Kidney epithelial cell (primary cell): ENCODE measurements at places on chromosomes 11 and 22.

GRCh38 chr11:61730240-61730994 lies 22.0 kb upstream of the MYRF start:
- no peak for DNase-seq

- peak; percentile 52 for DNase-seq
Measured at GRCh38 chr11:5600374-5600851, 4.0 kb downstream of the TRIM6 start.

DNA sequence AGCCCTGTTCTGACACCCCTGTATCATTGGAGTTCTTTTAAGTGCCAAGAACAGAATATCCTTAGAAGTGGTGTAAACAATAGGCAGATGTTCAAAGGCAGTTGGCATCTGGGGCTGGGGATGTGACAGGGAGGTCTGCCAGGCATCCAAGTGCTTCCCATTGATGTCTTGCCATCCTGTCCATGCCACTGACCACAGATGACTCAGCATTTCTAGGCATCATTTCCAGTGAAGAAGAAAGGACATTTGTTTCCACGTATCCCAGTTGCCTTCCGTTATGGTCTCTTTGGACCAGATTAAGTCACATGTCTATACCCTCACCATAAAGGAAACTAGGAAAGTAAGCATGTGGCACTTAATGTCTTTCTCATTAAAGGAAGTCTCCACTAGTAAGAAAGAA lies 76.7 kb upstream of the BARX2 start:
- no peak for DNase-seq

- DNase-seq, result no peak
Measured at GRCh38 chr11:65787649-65788622, 1.1 kb downstream of the OVOL1 start.

DNA sequence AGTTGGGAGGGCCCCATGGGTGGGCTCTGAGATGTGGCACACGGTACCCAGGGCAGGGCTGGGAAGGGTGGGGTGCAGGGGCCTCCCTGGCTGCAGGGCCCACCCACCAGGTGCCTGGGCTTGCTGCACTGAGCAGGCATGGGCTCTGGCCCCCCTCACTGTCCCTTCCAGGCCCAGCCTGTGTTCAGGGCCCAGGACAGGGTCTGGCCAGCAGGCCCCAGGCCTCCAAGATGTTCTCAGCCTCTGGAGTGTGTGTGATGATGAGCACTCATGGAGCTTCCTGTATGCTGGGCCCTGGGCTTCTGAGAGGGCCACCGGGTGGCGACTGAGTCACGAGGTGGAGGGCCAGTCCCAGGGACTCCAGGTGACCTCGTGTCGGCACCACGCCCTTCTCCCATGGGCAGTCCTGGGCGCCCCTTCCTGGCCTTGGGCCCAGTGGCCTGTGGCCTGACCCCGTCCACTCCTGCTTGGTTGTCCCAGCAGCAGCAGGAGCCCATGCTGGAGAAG lies 55.9 kb upstream of the CCDC188 start:
- no peak for DNase-seq

GRCh38 chr22:38718414-38718813 lies 12.7 kb downstream of the GTPBP1 start:
- peak; percentile 70 for DNase-seq
